ENCODE measurements at places on chromosomes 12 and 14.

- no peak for DNase-seq
Observed at GRCh38 chr14:39459795-39460478, 27.7 kb upstream of the FBXO33 start.

DNA sequence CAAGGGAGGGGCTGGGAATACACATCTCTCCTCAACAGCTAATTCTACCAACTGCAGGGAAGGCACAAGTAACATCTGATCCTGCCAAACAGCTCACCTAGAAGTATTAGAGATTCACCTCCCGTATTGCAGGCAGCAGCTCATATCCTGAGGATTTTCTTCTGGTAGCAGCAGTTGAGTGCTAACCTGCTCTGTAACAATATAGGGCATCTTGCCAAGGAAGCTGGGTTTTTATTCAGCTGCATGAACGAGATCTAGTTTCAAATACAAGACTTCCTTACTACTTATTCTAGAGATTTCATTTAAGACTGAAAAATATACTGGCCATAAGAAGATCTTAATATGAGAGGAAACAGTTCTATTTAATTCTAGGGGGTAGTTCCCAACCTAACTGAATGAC is 261.4 kb upstream of the USP15 start:
- DNase-seq = no peak

- DNase-seq = no peak
Observed at GRCh38 chr12:133083345-133083744, 2.6 kb downstream of the ZNF140 start.

DNA sequence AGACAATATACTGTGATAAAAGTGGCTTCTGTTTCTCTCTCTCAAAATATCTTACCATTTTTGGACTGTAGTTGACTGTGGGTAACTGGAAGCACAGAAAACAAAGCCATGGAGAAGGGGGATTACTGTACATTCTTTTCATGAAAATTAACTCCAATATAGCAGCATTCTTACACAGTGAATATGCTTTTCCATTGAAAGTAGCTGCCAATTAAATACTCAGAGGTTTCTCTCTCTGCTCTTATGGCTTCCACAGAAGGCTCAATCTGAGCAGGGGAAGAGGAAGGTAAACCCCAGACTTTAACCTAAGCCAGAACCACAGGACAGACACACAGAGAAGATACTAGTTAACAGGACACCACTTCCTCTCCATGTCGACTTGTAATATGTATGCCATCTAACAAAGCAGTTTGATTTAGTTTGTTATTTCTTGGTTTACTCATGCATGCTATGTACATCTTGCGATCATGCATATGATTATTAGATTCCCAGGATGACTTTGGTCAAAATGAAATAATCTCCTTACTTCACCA is 150.2 kb downstream of the SSPN start:
- DNase-seq = no peak
